Activated CD4-positive, alpha-beta memory T cell treated with anti-CD3 and anti-CD28 coated beads for 36 hours (primary cell): ENCODE measurements at places on chromosomes 6 and 20.

- no peak for DNase-seq
Measured at GRCh38 chr6:4806791-4807190, 30.6 kb downstream of the CDYL start.

DNA sequence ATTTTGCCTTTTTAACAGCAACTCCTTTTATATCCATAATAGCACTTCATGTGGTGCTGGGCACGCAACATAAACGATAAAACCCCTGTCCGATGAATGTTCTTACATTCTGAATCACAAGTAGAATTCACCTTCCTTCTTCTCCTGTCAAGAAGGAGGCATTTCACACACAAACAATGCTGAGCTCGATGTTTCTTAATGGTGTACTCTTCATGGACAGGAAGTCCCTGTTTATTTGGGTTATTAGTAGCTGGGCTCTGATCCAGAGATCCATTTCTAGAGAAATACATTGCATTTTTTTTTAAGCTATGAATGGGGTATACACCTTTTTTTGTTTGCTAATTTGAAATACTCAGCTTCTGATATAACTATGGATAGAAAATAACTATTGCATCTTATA, 82.4 kb downstream of the PPP1R3G start:
- no peak for DNase-seq

DNA sequence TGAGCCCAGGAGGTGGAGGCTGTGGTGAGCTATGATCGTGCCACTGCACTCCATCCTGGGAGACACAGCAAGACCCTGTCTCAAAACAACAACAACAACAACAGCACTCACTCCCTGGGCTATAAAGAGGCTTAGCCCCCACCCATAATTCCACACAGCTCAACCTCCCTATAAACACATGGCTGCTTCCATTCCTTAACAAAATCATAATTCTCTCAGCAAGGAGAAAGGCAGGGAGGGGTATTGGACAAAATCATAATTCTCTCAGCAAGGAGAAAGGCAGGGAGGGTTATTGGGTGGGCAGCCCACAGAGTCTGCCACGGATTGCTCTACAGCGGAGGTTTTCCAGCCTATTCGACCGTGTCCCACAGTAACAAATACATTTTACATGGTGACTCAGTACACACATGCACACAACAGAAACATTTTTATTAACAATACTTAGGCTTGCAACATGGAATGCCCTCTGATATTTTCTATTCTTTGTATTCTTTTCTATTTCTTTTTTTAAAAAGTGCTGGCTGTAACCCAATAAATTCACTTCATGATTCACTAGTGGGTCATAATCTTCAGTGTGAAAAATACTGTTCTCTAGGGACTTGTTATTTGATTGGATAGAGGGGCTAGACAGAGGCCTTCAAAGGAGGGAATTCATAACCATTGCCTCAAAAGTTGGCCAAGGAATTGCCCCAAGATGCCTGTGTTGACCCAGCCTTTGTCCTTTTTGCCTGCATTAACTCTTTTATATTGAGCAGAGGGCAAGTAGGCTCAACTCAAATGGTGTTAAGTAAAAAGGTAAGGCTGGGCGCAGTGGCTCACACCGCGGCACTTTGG, 50.6 kb upstream of the ZMYND8 start:
- no peak for DNase-seq

DNA sequence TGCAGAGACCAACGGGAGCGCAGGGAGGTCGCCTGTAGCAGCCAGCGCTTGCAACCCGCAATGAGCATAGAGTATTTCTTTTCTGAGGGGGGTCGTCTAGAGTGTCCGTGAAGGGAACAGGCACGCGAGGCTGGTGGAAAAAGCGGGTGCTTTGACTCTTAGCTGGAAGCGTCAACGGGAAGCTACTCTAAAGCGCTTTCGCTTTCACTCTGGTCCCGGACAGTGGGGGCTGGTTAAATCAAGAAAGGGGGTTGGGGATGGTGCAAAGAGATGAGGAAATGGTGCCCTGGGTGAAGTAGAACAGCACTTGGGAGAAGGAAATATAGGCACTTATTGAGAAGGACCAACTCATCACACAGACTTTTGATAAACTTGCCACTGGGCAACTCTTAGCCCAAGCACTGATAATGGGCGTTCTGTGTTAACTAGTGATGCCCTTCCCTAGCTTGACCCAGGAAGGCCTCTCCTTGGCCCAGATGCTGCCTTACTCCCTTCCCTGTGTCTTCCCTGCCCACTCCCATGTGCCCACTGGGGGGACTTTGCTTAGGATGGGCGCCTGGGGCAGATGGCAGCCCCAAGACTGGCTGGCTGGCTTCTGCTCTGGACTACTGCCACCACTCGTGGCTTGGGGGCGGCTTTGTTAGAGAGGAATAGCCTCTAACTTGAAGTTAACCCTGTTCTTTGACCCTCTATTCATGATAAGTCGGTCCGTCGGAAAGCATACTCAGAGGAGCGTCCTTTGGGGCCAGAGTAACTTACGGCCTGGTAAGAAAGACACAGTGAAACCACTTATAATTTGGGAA, 585 bp downstream of the PSMB9 start:
- peak; percentile 72 for DNase-seq

DNA sequence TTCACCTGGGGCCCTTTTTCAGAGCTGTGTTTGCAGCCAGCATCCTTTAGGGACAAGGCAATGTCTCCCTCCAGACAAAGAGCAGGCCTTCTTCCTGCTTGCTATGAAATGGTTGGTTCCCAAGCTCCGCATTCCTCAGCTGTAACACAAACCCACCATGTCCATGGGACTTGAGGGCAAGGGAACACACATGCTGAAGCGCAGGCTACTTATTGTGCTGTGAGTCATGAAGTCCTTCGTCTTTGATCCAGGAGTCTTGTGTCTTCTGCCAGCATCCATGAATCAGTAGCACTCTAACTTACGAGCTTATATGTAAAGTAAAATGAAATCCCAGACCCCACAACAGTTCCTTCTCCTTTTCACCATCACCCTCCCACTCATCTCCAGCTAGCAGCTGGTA, 59.0 kb downstream of the ANKRD60 start:
- no peak for DNase-seq

GRCh38 chr6:5061152-5061551, 24.0 kb upstream of the PPP1R3G start:
- no peak for DNase-seq

DNA sequence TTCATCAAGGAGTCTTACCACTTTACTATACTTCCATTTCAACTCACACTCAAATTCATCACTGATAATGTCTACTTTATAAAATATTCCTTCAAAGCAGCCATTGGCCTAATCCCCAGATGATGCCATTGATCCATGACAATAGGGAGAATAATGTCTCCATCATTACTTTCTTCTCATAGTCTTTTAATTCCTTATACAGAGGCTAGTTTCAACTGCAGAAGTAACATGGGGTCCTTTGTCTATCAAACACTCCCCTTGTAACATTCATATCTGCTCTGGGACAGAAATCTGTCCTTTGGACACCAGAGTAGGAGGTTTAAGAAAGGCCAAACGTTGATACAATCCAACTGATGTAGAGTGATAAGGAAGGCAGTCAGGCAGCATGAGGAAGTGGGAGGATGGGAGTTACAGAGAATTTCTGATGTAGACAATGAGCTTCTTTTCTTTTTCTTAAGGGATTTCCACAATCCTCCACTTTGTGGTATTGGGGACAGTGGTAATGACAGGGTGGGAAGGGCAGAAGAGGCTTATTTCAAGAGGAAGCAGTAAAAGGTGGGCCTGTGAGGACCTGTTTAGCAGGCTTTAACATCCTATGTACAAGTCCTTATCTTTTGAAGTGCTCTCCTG, 18.9 kb upstream of the HLA-DOA start:
- DNase-seq, result no peak

- DNase-seq, result no peak
Measured at GRCh38 chr20:37319151-37319671, 26.7 kb upstream of the SRC start.

GRCh38 chr6:39295611-39296011, 18.6 kb downstream of the KCNK17 start:
- no peak for DNase-seq

DNA sequence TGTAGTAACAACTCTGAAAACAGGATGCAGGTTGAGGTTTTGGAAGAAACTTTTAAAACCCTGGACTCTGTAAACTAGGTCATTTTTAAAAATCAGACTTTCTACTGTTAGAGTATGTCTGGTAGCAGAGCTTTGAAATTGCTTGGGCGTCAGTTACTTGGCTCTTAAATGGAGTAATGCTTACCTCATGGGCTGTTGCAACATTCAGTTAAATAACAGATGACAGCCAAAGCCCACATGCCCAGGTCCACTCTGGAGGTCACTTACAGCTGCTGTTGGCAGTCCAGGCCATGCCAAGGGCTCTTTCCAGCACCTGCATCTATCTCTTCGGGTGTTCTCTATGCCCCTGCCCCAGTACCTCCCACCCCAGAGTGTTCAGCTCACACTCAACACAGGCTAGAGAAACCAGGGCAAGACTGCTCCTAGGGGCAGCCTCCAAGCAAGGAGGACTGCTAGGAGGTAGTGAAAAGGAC, 96.4 kb downstream of the BANF2 start:
- no peak for DNase-seq

DNA sequence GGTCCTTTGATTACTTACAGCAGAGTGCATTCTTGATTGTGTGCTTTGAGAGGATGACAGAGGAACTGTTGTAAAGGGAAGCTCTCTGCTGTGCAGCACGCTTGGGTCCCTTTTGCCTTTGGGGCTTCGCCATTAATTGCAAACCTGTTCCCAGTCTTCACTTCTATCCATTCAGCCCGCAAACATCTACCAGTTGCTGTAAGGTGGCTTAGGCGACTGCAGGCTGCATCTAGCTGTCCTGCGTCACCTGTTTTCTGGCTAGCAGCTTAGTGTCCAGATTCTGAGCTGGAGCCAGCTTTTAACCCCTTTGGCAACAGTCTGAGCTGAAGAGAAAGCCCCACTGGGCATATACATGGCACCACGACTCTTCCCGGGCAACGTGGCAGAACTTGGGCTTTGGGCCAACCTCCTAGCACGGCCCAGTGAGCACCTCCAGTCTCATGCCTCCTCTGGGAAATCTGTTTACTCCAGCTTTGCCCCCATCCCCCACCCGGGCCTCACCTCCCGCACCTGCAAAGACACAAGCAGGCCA, 2.5 kb upstream of the FASTKD5 start:
- no peak for DNase-seq

GRCh38 chr6:51842804-51843378, 244.5 kb downstream of the PKHD1 start:
- DNase-seq, result no peak

DNA sequence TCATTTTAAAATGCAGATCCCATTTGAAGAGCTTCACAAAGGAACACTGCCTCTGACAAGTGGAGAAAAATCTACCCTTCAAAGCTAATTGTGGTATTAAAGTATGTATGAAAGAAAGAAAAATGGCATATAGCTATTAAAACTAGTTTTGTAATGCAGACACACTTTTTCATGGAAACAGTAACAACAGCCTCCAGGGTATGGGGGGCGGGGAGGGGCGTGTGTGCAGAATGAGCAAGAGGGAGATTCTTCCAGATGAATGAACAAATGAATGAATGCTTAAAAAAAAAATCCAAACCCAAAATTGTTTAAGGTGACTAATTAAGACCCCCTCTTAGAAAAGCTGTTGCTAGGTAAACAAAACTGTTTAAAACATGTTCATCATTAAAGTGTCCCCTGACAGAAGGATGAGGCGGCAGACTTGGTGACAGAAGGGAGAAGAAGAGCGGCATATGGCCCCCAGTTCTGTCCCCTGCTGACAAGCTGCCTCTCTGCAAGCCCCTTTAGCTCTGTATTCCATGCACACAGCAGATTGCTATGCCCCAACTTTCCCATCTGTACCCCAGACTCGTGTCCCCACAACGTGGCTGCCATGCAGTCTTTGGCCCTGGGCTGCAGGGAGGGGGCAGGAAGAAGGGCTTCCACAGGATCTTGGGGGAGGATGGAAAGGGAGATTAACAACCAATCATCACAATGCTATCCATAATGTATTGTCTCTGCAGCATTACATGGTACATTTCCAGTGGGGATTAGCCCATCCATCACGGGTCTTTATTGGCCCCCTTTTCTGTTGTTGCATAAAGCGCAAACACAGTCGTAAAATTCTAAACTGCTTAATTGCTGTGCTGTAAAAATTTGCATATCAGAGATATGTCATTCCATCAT, 108.4 kb upstream of the OLIG3 start:
- no peak for DNase-seq

DNA sequence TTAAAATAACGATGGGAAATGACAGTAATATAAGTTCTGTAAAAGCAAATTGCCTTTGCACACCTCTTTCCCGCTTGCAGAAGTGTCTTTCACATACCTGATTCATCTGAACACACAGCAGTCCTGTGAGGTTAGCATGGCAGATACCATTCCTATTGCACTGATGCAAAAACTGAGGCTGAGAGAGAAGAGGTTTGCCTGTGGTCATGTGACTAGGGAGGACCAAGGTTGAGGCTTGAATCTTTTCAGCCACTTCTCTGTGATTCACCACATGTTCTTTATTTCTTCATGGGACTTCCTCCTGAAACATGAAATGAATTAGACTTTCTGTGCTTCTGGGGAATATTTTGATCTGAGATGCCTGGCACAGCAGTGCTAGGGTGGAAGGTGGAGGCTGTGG, 92.9 kb downstream of the VEGFA start:
- DNase-seq, result no peak

DNA sequence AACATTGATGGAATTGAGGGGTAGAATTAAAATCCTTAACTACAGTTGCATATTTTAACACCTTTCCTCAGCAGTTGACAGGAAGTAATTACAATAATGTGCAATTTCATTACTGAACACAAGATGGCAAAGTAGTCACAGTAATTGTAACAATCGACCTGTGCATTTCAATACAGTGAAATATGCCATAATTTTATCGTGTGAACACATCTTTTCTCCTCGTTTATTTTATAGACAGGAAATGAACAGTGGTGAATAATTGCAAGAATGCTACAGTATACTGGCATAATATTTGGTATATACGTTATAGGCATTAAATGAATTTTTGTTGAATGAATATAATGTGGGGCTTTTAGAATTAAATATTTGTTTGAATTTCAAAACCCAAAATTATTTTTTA, 25.0 kb downstream of the CYB5R4 start:
- no peak for DNase-seq

- no peak for DNase-seq
Measured at GRCh38 chr6:145323646-145324045, 411.7 kb downstream of the EPM2A start.

- DNase-seq, result no peak
Measured at GRCh38 chr6:121399966-121400365, 35.5 kb upstream of the GJA1 start.
